ENCODE measurements at places on chromosomes 3 and 15.
A peak's percentile ranks its signal among the peaks of the same experiment; 100 is the strongest.

DNA sequence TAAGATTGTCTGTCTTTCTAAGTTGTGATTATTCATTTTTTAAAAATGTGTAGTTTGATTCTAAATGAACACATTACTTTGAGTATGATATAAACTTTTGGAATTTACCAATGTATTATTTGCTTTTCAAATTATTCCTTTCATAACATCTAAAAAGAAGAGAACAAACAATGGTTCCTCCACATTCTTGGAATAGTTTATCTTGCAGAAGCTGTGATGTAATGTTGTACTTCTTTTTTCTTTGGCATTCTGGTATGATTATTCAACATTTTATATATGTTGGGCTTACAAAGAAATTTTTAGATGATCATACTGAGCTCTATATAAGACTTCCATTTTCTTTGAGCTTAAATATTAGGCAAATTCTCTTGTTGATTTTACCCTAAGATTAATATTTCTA lies 419.2 kb downstream of the DIPK2A start:
- no peak for DNase-seq

DNA sequence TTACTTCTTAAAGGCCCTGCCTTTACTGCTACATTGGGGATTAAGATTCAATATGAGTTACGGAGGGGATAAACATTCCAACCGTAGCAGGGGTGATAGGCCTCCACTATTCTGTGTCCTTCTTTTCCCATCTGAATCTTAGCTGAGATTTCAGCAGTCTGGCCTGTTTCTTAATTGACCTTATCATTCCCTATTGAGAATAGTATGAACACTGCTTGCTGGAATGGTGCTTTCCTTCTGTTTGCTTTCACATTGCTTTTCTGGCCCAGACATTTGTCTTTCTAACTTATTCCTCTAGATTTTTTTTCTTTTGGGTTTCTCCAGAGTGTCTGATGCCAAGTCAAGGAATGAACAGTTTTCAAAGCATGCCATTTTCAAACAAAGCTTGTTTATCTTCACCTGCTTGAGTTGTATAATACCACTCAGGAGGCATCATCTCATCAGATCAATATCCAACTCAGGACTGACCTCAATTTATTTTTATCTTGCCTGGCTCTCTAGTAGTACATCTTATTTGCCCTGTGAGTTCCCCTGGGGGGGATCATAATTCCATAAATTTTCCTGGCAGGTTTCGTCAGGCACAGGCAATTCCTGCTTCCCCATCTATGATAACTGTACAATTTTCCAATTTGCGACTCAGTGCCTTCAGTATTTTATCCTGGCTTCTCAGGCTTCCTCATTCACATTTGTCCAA lies 161.1 kb upstream of the STT3B start:
- no peak for DNase-seq

- DNase-seq: no peak
These were observed 309.8 kb downstream of the VPS13C start for GRCh38 chr15:61750271-61751084.

DNA sequence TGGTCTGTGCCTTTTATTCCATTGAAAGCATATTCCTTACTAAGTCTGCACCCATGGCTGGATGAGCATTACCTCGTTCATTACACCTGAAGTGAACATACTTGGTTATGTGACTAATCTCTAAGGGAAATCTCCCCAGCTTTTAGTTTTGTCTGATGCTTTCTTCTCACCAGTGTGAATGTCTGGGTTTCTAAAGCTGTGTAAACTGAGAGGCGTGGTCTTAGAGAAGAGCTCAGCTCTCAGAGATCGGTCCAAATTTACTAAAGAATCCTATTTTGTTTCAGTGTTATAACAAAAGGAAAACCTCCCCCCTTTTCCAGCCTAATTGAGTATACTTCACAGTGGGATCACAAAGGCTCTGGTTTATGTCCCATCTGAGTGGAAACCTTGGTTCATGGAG lies 352.3 kb downstream of the PTPRG start:
- DNase-seq: no peak

DNA sequence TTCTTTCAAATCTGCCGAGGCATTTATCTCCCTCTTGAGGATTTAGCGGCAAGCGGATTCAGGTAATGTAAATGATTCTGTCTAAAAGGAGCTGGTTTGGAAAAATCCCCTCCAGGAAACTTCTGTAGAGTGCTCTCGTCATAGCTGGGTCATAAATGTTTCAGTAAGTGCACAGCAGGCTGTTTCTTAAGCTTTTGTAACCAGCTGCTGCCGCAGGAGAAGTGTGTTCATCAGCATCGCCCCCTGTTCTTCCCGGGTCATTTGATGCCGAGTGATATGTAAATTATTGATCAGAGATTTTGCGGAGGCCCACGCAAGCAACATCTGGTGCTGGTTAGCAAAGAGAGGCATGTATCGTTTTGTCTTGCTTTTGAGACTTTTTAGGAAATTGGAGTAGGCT lies 53.1 kb downstream of the DNASE1L3 start:
- no peak for DNase-seq

GRCh38 chr15:37112171-37112570 lies 11.8 kb upstream of the MEIS2 start:
- no peak for DNase-seq

DNA sequence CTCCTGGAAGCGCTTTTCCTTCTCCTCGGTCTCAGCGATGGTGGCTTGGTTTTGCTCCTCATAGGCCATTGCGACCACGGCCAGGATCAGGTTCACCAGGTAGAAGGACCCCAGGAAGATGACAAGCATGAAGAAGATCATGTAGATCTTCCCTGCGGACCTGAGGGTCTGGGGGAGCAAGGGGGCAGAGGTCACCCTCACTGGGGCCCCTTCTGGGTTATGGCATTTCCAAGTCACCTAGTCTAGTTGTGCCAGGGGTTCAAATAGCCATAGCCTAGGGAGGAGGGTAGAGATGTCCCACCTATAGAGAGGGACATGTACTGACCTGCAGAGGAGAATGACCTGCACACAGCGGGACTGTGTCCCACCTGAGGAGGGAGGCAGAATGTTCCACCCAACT lies 43.5 kb downstream of the SCN5A start:
- no peak for DNase-seq

DNA sequence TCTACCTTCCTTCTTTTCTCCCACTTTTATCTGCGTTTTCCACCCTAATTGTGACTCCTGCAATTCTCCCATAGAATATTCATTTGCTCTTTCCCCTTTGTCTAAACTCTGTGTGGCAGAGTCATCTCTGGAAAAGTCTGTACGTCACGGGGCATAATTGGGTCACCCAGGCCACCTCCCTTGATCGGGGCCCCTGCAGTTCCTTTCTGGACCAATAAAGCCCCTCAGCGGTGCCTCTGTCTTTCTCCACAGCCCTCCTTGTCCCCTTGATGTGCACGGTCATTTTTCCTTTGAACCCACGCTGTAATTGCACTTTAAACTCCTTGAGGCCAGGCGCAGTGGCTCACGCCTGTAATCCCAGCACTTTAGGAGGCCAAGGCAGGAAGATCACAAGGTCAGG lies 10.7 kb downstream of the UPK1B start:
- DNase-seq: no peak

GRCh38 chr15:74302821-74303359 lies 64.6 kb downstream of the CYP11A1 start:
- peak; percentile 68 for DNase-seq

DNA sequence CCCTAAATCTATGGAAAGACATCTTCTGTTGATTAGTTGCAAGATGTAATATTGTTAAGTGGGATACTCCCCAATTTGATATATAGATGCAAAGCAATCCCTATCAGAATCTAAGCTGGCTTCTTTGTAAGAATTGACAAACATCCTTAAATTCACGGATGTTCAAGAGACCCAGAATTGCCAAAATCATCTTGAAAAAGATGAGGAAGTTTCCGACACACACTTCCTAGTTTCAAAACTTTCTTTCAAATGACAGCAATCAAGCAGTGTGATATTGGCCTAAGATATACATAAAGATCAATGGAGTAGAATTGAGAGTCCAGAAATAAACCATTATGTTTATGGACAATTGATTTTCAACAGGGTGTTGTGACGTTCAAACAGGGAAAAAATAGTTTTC lies 383.6 kb downstream of the LPP start:
- no peak for DNase-seq

- DNase-seq: no peak
These were observed 38.0 kb downstream of the MGLL start for GRCh38 chr3:127784283-127784682.

DNA sequence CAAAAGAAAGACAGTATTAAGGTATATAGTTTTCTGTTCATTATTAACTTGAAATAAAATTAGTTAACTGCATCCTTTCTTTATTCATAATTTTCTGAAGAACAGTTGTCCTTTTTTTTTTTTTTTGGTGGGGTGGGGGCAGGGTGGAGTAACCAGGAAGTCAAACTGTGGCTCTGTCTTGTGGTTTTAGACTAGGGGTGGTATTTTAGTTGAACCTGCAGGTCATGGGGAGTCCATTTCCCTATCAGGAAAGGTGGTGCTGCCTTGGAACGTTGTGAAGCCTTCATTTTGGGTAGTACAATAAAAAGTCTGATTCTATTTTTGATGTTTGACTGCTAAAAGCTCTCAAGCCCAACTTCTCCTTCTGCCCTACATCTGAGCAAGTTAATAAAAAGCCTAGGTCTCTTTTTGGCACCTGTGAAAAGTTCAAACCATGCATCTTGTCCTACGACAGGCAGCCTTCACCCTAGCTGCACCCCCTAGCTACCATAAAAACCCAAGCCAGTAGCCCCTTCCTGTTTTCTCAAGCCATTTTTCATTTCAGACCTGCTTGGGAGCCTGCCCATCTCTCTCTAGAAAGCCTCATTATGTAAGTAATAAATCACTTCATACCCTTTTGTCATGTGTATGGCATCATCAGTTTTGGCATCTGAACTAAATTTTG lies 31.2 kb upstream of the RIOX2 start:
- no peak for DNase-seq

GRCh38 chr3:184593928-184594303 lies 32.3 kb downstream of the EPHB3 start:
- no peak for DNase-seq

DNA sequence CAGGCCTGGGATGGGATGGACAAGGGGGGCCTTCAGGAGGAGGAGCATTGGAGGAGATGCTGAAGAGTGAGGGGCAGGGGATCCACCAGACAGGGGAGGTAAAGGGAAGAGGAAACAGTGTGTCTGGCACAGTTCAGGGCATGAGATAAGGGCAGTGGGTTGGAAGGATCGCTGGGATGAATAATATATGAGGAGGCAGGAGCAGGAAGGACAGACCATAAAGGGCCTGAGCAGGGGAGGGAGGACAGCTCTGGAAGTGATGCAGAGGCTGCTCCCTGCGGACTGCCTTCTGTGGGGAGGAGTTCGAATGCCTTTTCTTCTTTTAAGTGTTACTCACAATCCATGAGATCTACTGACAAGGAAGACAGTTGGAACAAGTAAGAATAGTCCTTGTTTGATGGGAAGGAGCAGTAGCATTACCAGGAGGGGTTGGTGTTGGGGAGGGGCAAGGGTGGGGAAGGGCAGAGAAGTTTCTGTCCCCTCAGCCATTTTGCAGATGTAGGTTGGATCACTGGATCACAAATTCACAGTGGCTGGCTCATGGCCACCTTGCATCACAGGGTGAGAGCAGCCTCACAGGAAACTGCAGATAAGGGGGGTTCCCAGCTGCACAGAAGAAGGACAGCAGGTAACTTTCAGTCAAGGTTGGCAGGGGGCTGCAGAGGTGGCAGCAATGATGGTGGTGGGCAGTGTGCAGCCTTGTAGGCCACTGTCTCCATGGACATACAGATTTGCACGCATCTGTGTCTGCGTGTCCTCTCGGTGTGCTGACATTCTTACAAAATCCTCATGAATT lies 91.9 kb upstream of the SNRPN start:
- DNase-seq: no peak

DNA sequence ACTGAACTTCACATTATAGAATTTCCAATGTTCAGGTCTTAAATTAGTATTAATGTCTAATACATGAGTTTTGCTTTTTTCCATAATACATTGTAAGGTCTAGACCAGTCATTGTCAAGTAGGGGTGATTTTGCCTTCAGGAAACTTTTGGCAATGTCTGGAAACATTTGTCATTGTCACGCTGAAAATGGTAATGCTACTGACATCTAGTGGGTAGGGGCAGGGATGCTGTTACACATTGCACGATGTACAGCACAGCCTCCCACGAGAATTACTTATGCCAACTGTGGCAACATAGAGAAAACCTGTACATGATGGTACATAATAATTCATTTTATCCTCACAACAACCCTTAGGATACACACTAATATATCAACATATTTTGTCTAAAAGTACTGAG lies 384.1 kb downstream of the CADM2 start:
- DNase-seq: peak; percentile 21
